HT1080 (cell line): ENCODE measurements at places on chromosomes 1 and 21.

DNA sequence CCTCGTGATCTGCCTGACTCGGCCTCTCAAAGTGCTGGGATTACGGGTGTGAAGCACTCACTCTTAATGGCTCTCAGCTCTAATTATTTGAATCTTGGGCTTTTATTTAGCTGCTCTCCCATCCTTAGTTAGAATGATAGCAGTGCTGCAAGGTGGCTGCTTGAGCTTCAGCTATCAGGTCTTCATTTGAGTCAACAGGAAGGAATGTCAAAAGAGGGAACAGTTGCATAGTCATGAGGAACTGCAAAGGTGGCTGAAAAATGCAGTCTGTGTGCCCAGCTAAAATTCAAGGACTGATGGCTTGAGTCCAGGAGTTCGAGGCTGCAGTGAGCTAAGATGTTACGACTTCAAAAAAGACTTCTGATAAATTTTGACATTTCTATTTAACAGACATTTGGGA, 55.6 kb downstream of the UCK2 start:
- DNase-seq = peak; percentile 51

DNA sequence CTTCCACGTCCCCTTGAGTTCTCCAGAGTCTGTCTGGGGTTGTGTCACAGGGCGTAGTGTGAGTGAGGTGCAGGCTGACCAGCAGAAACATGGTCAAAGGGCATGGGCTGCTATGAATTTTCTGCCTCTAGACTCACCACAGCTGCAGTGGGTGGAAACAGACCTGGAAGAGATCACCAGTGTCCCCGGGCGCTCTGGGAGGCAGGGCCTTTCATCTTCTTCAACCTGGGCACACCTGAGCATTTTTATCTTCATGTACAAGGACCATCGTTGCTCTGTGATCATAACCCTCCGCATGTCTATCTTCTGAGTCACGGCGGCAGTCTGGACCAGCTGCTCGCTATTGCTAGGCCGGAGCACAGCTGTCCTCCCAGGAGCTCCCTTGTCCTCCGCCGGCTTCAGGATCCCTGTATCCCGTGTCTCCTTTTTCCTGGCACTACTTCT, 29.6 kb downstream of the DEGS1 start:
- no peak for DNase-seq

- no peak for DNase-seq
Observed at GRCh38 chr1:208192995-208193394, 51.2 kb downstream of the PLXNA2 start.

DNA sequence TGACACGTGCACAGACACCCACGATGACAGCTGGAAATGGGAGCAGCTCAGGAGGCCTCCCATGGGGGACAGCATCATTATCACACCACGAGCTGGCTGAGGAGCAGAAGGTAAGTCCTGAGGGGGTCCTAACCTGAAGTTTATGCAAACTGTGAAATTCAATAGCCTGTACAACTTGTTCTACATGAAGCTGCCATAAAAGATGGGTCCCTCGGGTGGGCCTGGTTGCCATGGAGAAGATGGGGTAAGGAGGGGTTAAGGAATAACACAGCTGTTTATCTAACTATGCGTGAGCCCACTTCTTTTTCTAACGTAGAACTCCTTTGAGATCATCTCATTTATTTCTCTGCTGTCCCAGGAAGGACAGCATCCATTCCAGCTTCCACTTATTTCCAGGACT, 163.4 kb upstream of the CD34 start:
- DNase-seq = no peak

DNA sequence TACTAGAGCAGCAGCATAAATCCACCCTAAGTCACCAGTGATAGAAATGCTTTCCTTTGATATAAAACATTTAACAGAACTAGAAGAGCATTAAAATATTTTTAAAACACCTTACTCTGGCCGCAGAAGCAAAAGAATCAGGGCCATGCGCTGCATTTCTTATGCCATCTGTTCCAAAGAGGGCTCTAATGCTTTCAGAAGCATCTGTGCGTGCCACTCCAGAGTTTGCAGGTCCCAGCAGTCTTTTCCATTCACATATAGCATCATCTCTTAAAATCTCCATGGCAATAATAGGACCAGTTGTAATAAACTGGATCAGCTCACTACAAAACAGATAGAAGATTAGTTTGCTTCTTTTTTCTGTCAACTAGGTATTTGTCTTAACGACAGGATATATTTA, 69.2 kb downstream of the NME7 start:
- DNase-seq = no peak

- peak; percentile 69 for DNase-seq
Observed at GRCh38 chr1:156104065-156104810, 10.3 kb upstream of the LMNA start.

DNA sequence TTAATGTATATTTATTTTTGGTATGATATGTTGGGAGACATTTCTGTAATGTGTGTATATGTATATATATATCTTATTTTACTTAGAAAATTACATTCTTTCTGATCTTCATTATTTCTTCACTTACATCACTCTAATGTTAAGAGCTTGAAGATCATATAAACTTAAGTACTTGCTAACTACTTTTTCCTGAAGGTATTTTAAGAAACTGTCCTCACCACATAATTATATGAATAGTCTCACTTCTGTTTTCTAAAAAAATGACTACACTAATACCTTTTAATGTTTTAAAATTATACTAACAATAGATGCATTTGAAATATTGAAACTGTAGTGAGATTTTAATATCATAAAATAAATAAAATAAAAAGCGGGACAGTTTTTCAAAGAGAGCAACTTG, 377.1 kb downstream of the LRRIQ3 start:
- no peak for DNase-seq

DNA sequence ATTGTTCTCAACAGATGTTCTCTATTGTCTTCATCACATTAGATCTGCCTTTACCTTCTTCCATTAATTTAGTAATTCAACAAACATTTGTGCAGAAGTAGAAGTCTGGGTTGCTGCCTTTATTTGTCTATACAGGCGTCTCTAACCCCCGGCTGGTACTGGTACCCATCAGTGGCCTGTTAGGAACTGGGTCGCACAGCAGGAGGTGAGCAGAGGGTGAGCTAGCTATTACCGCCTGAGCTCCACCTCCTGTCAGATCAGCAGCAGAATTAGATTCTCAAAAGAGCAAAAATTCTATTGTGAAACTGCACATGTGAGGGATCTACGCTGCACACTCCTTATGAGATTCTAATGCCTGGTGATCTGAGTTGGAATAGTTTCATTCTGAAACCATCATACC, 12.9 kb upstream of the EDEM3 start:
- DNase-seq = no peak

DNA sequence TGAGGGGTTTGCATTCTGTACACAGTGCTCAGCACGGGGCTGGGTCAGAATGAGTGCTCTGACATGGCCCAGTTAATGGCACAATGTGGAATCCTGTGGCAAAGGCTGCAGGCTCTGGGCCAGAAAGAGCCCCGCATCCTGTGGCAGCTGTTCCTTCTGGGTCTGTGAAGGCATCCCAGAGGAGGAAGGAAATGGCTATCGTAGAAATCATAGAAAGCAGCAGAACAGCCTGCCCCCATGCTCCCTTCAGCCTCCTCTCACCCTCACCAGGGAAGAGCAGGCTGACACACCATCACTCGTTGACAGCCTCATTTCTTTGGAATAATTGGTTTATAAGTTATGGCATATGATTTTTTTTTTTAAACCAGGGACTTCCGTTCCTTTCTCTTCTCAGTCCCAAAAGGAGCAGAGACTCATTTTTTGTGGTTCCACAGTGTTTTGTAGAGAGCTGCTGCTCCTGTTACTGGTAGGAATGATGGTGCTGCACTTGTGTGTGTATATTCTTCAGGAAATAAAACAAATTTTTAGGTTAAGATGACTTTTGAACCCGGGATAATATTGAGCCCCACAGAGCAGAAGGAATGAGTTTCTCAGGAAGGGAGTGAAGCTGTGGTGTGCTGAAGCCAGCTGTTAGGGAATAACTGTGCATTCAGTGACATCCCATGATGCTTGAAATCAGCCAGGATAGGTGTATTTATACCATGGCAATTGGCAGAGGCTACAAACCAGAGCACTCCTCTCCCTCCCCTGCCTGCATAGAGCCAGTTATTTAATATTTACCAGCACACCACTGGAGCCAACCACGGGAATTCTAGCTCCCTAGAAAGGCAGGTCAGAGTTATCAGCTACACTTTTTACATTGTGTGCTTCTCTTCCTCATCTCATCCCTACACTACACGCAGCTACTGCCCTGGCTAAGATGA, 32.0 kb downstream of the PLXNA2 start:
- peak; percentile 70 for DNase-seq

GRCh38 chr1:167935216-167936067, 1.0 kb upstream of the DCAF6 start:
- DNase-seq = peak; percentile 54

- DNase-seq = no peak
Observed at GRCh38 chr1:54371038-54371941, 34.9 kb downstream of the SSBP3 start.

GRCh38 chr21:45304945-45305344, 17.2 kb upstream of the POFUT2 start:
- no peak for DNase-seq

GRCh38 chr1:14064649-14065442, 364.9 kb downstream of the PRDM2 start:
- no peak for DNase-seq

DNA sequence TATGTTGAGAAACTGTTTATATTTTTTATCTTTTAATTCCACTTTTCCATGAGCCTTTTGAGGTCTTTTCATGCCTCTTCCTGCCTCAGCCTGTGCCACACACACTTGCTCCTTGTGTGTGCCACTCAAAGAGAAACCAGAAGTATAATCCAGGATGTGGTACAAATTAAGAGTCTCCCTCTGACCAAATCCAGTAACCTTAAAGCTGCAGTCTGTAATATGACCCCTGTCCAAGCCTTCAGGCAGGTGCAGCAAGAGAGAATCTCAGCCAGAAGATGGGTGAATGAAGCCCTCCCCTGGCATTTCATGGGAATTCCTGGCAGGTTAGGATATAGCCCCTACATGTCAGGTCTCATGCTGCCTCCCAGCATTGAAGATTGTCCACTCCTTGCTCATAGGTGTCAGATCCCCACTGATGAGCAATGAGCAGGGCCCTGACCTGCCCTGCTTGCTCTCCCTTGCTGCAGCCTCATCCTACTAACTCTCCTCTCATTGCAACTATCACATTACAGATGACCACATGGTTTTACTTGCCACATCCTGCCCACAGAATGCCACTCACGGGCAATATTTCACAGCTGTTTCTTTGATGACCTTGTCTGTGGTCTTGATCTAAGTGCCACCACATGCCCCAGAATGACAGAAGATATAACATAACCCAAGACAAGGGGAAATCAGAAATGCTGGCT, 169.3 kb downstream of the SEC16B start:
- DNase-seq = peak; percentile 85
